ENCODE measurements at places on chromosomes 5 and 9.

DNA sequence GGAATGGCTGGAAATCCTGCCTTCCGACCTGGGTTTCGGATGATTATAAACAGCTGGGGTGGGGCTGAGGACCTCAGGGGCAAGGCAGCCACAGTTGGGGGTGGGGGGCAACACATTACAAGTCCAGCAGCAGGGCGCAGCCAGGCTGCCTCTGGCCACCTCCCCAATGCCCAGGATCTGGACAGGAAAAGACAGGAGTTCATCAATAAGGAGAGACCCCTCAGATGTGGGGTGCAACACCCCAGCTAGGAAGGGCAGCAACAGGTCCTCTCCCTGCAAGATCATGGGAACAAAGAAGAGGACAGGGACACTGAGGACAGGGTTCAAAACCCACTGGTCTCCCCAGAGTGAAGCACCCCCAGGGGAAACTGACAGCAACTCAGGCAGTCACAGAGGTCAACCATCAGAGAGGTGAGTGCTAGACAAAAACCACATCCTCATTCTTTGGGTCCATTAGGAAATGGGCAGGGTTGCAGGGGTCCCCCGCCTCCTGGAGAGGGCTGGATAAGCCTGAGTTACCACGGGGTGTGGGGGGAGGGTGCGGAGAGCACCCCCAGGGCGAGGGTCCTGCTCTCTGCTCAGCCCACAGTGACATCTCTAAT, 33.5 kb downstream of the SEMA4D start:
- no peaks in the 10 kb centered on the region for H3K27me3 ChIP-seq
- H3K4me3 ChIP-seq, result peak overlapping the region; percentile 60
- peak overlapping the region; percentile 36 for H3K27ac ChIP-seq
- peaks cover 99% of the 10 kb centered on the region for H3K4me1 ChIP-seq
- no peaks in the 10 kb centered on the region for H3K36me3 ChIP-seq

DNA sequence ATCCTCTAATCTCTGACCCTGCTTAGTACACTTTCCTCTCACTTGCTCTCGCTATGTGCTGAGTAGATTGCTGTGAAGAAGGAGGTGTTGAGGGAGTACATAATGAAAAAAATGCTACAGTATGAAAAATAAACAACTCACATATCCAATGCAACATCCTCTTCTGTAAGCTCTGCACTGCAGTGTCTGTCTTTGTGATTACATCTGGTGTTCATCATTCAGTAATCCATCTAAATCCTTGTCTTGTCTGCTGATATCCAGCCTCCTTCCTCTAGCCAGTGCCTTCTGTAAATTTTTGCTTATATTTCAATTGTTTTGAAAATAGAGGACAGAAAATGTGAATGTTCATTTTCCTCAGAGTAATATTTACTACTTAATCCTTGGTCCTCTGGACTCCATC, 57.4 kb upstream of the CDH12 start:
- no peak overlapping the region for H3K27ac ChIP-seq
- H3K36me3 ChIP-seq, result no peaks in the 10 kb centered on the region

- no peaks in the 10 kb centered on the region for H3K36me3 ChIP-seq
- no peak overlapping the region for H3K4me3 ChIP-seq
- no peaks in the 10 kb centered on the region for H3K27me3 ChIP-seq
- DNase-seq, result no peak
- H3K27ac ChIP-seq, result no peak overlapping the region
Measured at GRCh38 chr5:159602434-159602833, 272.1 kb upstream of the IL12B start.

DNA sequence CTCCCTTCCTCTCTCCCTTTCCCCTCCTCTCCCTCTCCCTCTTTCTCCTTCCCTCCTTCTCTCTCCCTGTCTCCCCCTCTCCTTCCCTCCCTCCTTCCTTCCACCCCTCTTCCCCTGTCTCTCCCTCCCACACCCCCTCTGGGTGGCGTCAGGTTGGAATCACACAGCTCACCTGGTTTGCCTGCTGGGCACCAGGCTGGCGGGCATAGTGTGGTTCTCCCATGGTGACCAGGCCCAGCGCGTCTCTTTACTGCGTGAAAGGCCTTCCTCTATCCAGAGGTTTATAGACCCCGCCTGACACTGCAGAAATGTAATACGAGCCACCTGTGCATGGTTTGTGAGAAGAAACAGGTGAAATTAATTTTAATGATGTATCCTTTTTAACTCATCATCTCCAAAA, 76.2 kb downstream of the MRPL36 start:
- H3K4me3 ChIP-seq, result no peak overlapping the region
- H3K36me3 ChIP-seq, result no peaks in the 10 kb centered on the region
- H3K27me3 ChIP-seq, result no peaks in the 10 kb centered on the region
- H3K27ac ChIP-seq, result no peak overlapping the region
- DNase-seq, result no peak
- no peaks in the 10 kb centered on the region for H3K4me1 ChIP-seq

- H3K27ac ChIP-seq, result no peak overlapping the region
- H3K4me3 ChIP-seq, result no peak overlapping the region
- no peaks in the 10 kb centered on the region for H3K4me1 ChIP-seq
- no peak for DNase-seq
- H3K36me3 ChIP-seq, result no peaks in the 10 kb centered on the region
Measured at GRCh38 chr5:171649075-171649401, 136.6 kb upstream of the SMIM23 start.

DNA sequence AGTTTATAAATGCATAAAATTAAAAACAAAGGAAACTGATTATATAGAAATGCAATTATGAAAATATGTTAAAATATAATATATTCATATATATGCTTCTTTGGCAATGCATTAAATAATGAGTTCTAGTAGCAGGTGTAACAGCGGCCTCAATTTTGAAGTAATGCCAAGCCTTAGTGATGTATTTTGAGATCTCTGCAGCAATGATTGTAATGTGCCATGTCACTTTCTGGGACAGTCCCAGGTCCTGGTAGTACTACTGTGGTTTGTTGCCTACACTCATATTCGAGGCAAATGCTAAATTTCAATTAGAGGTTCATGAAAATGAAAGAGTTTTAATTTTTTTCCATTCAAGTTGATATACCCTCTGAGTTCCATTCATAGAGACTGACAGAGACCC, 75.8 kb upstream of the ORM1 start:
- H3K27me3 ChIP-seq, result no peaks in the 10 kb centered on the region
- no peak for DNase-seq
- H3K4me1 ChIP-seq, result no peaks in the 10 kb centered on the region

- H3K4me1 ChIP-seq, result no peaks in the 10 kb centered on the region
- H3K4me3 ChIP-seq, result no peak overlapping the region
- H3K36me3 ChIP-seq, result no peaks in the 10 kb centered on the region
- no peak for DNase-seq
- no peak overlapping the region for H3K27ac ChIP-seq
Measured at GRCh38 chr5:155919126-155919525, 407.8 kb upstream of the SGCD start.

Measured in CD8-positive, alpha-beta memory T cell (primary cell).